ENCODE measurements at places on chromosomes 5 and 9.

DNA sequence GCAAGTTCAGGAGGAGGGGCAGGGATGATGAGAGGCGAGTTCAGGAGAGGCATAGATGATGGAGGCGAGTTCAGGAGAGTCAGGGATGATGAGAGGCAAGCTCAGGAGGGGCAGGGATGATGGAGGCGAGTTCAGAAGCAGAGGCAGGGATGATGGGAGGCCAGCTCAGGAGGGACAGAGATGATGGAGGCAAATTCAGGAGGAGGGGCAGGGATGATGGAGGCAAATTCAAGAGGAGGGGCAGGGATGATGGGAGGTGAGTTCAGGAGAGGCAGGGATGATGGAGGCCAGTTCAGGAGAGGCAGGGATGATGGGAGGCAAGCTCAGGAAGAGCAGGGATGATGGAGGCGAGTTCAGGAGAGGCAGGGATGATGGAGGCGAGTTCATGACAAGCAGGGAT, 17.8 kb upstream of the SPOCK1 start:
- DNase-seq = no peak

DNA sequence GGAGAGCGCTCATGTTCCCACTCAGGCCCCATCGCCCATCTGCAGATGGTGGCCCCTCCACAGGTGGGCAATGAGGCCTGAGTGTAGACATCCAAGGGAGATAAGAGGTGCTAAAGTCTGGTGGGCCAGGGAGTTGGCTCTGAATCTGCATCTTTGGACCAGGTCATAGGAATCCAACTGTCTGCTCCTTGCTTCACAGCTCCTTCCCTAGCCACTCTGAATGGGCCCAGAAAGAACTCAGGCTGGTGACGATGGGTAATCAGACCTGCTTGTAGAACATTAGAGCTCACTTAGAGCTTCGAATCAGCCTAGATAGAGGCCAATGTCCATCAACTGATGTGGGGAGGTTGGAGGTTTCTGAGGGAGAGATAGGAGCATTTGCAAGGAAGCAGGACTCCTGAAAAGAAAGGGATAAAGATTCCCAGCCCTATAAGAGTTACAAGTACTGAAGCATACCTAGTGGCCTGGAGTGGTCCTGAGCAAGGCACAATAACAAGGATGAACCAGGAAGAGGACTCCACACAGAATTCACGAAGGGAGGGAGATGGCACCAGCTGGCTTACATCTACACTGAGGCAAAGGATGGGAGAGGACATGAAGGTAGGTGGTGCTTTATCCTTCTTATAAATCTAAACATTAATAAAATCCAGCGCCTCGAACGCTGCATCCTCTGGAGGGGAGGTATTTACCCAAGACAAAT, 132.8 kb upstream of the ALDH1B1 start:
- no peak for DNase-seq

DNA sequence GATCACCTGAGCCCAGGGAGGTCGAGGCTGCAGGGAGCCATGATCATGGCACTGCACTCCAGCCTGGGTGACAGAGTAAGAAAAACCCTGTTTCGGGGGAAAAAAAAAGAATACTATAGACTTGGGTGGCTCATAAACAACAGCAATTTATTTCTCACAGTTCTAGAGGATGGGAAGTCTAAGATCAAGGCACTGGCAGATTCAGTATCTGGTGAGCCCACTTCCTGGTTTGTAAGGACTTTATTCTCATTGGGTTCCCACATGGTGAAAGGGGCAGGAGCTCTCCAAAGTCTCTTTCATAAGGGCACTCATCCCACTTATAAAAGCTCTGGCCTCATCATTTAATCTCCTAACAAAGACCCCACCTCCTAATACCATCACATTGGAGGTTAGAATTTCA, 8.7 kb downstream of the HINT1 start:
- DNase-seq = no peak

- DNase-seq = no peak
These were observed 227.3 kb upstream of the DAB2 start for GRCh38 chr5:39652036-39652435.

DNA sequence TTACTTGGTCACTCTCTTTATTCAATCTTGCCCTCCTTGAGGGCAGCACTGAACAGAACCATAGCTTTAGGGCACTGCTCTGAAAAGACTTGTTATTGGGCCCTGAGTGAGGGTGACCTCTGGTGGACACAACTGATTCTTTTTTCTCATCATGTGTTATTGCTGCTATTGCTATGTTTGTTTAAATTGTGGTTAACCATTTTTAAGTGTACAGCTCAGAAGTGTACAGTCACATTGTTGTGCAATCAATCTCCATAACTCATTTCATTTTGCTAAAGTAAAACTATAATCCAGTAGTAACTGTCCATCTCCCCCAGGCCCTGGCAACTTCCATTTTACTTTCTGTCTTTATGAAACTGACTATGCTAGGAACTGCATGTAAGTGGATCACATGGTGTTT, 351.1 kb upstream of the RIOK2 start:
- no peak for DNase-seq

- DNase-seq = no peak
These were observed 57.1 kb upstream of the NMUR2 start for GRCh38 chr5:152462021-152462721.

GRCh38 chr5:14447958-14448911, 133.4 kb upstream of the OTULINL start:
- no peak for DNase-seq

- no peak for DNase-seq
These were observed 90.7 kb upstream of the MOCS2 start for GRCh38 chr5:53200306-53200705.

GRCh38 chr9:86843206-86843605, 104.1 kb downstream of the GAS1 start:
- no peak for DNase-seq

- DNase-seq = no peak
These were observed 16.8 kb downstream of the NR6A1 start for GRCh38 chr9:124754289-124754688.

- DNase-seq = no peak
These were observed 41.6 kb upstream of the MROH2B start for GRCh38 chr5:41112486-41113455.

DNA sequence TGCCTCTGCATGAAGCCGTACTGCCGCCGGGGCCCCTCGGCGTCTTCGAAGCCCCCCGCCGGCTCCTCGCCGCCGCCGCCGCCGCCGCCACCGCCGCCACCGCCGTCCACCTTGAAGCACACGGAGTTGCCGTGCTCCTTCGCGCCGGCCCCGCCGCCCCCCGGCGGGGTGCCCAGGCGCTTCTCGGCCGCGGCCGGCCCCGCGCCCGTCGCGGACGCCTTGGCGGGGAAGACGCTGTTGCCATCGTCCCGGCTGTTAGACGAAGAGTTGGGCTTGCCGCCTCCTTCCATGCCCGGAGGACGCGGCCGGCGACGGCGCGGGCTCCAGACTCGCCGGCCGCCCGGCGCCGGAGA, 400 bp downstream of the HCN1 start:
- no peak for DNase-seq

DNA sequence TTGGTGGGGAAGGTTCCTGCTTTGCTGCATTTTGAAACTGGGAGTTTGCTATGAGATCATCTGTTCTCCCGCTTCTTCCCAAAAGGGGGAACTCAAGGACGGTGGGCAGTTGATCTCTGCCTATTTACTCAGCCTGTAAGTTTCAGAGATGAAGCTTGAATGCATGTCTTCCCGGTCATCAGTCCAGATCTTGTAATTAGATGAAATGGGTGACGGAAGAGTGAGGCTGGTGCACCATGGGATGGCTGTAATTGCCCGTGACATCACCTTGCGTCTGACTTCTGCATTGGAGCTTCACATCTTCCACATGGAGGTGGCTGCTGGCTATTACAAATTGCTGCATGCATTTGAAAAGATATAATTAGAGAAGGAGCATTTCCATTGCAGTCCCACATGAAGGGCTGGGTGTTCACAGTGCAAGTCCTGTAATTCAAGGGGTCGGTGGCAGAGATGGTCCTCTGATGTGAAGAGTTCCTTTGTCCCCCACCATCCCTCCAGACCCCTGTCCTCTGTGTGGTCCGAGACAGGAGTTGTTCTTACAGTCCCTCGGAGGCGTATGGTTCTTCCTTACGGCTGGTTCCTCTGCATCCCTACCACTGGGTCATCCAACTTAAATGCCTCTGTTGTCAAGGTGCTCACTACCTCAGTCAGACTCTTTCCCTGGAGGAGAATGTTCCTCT, 72.9 kb downstream of the ZNF618 start:
- DNase-seq = no peak
